CD8-positive, alpha-beta memory T cell (primary cell): ENCODE measurements at places on chromosomes 5 and 9. TPM values are rescaled to one million over a fixed set of nuclear protein-coding genes. Genes with fewer than 3 reads are reported as not detected.

GRCh38 chr5:89281766-89282553, 399.0 kb upstream of the MEF2C start:
- DNase-seq, result no peak
- no peak overlapping the region for H3K4me3 ChIP-seq
- H3K36me3 ChIP-seq, result no peaks in the 10 kb centered on the region
- H3K4me1 ChIP-seq, result no peaks in the 10 kb centered on the region

- DNase-seq, result no peak
- H3K36me3 ChIP-seq, result no peaks in the 10 kb centered on the region
- H3K27me3 ChIP-seq, result no peaks in the 10 kb centered on the region
- H3K4me3 ChIP-seq, result no peak overlapping the region
Measured at GRCh38 chr5:96065685-96066385, 104.2 kb upstream of the ELL2 start.

DNA sequence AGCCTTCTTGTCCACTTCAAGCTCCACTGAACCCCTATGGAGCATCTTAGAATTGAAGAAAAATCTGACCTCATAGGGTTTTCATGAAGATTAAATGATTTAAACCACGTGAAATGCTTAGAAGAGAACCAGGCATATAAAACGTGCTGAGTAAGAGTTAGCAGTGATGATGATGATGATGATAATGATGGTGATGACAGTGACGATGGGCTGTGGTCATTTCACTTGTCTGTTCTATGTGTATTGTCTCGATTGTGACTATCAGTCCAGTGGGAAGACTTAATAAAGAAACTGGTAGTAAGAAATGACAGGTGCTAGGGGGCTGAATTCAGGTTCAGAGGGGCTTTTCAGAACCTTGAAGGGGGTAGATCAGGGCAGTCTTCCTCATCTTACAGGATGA, 45.1 kb upstream of the CDKN2AIPNL start:
- no peaks in the 10 kb centered on the region for H3K27me3 ChIP-seq
- no peak overlapping the region for H3K4me3 ChIP-seq
- no peak for DNase-seq
- H3K36me3 ChIP-seq, result no peaks in the 10 kb centered on the region
- no peaks in the 10 kb centered on the region for H3K4me1 ChIP-seq
- H3K27ac ChIP-seq, result no peak overlapping the region

- no peak overlapping the region for H3K27ac ChIP-seq
- no peaks in the 10 kb centered on the region for H3K36me3 ChIP-seq
Measured at GRCh38 chr5:39880985-39881384, 456.2 kb upstream of the DAB2 start.

SETD9 gene
- total RNA-seq, result 13.9 TPM

GHR gene
- total RNA-seq, result not detected
